ENCODE measurements at places on chromosomes 5 and 9.

- no peak for DNase-seq
These were observed 210.1 kb downstream of the PRDM9 start for GRCh38 chr5:23717486-23717885.

DNA sequence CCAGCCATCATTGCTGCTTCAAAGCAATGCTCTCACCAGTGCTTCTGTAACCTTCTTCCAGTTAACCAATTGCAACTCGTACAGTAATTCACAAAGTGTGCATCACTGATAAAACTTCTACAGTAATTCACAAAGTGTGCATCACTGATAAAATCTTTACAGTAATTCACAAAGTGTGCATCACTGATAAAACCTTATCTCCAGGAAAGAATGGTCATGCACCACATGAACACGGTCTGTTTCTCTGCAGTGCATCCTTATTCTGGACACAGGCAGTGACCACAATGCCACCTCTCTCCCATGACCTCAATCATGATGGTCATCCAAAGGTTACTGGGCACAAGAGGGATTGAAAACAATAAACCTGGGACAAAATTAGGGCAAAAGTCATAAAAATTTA, 153.6 kb downstream of the TSSK1B start:
- no peak for DNase-seq

DNA sequence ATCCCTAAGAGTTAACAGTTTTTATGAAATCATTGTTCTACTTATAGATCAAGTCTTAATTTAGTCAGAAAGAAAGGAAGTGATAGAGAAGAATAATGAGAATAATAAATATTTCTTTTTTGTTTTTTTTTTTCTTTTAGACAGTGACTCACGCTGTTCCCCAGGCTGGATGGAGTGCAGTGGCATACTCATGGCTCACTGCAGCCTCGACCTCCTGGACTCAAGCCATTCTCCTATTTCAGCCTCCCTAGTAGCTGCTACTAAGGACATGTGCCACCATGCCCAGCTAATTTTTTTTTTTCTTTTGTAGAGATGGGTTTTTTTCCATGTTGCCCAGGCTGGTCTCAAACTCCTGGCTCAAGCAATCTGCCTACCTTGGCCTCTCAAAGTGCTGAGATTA, 11.0 kb downstream of the IFNA21 start:
- no peak for DNase-seq

DNA sequence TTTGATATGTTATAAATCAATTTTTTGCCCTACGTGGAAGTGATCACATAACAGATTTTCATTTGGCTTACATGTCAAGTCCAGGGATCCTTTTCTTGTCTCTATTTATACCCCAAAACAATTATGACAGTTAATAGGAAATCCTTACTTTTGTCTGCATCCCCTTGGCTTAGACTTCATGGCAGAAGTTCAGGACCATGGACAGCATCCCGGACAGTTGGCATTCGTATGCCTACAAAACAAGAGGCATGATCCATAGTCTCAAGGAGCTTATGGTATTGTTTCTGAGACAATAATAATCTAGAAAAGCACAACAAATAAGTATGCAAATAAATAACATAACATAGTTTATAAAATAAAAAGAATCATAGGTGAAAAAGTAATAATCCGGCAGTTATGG, 214.3 kb upstream of the GRIA1 start:
- no peak for DNase-seq

DNA sequence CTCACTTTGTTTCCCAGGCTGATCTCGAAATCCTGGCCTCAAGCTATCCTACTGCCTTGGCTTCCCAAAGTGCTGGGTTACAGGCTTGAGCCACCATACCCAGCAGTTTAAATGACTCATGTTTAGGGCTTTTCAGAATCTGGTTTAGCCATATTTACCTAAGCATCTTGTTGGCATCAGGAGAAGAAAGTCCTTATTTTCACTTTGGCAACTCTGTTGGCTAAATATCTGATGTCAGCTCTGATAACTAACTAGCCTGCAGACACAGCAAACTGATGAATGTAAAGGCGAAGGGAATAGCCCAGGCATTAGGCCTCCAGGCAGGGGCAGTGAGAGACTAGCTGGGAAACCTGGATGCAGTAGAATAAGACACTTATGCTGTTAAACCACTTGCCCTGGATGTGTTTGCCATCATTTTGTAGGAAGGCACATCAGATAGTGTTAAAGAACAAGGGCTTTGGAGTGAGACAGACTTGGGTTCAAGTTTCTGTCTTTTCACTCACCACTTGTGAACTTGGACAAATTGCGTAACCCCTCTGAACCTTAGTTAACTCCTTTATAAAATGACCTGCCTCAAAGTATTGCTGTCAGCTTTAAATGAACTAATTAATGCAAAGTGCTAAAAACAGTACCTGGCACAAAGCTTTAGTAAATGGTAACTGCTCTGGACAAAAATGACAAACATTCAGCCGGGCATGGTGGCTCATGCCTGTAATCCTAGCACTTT, 34.7 kb upstream of the GARNL3 start:
- DNase-seq: no peak

GRCh38 chr9:124733964-124734740, 37.0 kb downstream of the NR6A1 start:
- DNase-seq: no peak

Measured in NCI-H1694 treated with DMSO at 0.1 percent for 48 hours (cell line).